ENCODE measurements at places on chromosomes 3 and 15.

DNA sequence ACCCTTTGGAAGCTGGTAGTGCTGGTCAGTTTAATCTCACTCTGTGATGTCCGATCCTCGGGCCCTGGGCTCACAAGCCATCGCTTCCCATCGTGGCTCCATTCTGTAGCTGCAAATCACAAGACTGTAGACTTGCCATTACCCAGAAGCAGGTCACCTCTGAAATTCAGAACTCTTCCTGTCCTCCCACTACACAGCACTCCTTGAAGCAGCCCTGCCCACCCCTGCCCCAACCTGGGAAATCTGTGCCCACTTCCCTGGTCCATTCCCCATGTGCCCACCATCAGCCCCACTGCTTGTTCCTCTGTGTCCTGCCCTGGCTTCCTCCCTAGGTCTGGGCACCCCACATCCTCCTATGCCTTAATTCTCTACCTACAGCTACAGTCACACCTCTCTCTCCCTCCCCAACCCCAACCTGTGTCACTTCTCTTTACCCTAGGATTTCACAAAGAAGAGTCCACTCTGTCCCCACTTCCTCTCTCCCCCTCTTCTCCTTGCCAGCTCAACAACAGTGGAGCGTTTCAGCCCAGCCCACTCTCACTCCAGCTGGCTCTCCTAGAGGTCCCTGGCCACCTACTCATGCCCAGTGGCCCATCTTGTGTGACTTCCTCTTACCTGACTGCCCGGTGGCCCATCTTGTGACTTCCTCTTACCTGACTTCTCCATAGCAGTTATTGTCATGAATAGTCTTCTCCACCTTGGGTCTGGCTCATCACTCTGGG is 8.3 kb downstream of the ZNF710 start:
- DNase-seq: no peak

- peak; percentile 66 for DNase-seq
These were observed 9.5 kb downstream of the EDEM1 start for GRCh38 chr3:5197022-5197421.

GRCh38 chr3:66425576-66426114 is 75.2 kb downstream of the LRIG1 start:
- DNase-seq: no peak

DNA sequence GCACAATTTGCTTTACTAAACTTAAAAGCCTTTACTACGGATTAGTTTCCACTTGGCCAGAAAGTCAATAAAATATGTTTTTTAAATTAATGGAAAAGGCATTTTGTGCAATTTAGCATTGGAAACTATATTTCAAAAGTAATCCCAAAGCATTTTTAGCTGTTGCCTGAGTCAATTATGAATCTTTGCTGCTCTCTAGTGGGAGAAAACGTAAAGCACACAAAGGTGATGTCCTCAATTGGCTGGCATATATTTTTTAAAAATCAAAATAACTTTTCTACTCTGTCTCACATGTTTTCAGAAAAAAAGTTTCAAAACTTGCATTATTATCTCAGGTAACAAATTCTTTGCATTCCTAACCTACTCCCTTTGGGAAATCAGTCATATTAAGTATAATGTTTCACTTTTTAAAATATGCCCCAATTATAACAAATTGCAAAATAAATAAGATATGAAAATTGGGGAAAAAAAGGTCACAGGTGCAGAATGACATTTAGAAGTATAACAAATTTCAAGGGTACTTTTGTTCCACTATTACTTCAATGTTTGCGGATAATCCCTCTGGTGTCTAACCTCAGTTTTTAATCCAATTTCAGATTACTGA is 47.2 kb upstream of the TEX55 start:
- peak; percentile 59 for DNase-seq

GRCh38 chr3:57078635-57079473 is 18.4 kb downstream of the SPATA12 start:
- DNase-seq: no peak

DNA sequence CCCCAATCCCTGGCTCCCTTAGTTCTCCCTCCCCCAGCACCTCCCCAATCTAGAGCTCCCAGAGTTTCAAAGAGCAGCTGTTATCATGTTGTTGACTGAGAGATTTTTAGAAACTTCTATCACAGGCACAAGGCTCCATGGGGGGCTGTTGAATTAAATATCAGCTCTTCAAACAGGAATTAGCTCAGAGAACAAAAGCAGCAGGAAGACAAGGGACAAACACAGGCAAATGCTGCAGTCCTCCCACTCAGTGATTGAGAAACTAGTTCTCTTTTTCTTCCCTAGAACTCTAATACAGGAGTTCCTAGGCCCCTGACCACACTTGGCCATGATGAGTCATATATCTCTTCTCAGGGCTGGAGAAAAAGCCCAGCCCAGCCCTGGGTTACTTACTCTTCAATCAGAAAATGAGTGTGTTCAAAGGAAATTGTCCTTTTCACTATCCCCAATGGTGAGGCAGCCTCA is 262.1 kb downstream of the IGSF11 start:
- DNase-seq: no peak

DNA sequence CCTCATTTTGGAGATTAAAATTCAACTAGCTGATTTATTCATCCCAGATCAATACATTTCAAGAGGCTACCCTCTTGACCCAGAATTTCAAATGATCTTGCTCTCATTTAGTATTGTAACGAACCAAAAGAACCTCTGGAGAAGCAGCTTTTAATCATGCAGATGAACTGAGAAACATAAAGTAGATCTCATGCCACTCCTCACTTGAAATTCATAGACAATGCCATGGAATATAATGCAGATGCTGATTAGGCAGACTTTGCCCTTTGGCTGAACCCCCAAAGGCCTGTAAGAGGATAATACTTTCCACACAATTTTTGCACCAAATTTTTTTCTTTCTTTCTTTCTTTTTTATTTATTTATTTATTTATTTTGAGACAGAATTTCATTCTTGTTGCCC is 358.3 kb downstream of the NEK10 start:
- DNase-seq: no peak

DNA sequence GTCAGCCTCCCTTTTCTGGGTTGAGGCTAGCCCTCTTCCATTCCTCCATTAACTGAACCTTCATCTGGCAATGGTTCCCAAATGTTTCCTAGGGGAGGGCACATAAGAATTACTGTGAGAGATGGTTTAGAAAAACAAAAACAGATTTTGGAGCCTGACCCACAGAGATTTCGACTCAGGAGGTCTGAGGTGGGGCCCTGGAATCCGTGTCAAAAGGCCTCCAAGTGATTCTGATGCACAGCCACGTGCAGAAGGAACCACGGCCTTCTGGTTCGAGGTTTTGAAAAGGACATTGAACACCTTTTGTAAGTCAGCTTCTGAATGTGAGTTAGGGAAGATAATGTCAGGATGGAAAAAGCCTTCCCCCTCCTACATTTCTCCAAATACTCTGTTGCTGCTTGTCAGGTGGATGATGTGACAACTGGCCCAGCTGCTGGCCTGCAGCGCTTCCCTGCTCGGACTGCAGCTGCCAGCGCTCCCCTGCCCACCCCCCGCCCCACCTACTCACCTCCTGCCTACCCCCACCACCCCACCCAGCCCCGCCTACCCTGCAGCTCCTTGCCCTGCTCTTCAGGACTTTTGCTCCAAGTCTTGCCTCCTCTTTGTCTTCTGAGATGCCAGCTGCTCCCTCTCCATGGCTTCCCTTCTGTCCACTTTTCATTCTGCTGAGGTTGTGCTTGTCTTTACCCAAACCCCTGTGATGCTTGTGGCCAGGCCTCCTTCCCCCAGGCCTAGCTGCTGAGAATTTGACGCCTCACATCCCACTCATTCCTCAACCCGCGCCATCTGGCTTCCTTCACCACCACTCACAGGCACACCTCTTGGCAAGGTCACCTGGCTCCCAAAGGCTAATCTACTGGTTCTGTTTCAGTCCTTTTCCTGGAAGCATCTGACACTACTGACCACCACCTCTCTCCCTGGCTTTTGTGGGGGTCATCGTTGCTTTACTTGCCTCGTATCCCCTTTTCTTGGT is 6.6 kb downstream of the EHD4 start:
- peak; percentile 44 for DNase-seq

- peak; percentile 66 for DNase-seq
These were observed 265.2 kb upstream of the TLE3 start for GRCh38 chr15:70362886-70363285.

DNA sequence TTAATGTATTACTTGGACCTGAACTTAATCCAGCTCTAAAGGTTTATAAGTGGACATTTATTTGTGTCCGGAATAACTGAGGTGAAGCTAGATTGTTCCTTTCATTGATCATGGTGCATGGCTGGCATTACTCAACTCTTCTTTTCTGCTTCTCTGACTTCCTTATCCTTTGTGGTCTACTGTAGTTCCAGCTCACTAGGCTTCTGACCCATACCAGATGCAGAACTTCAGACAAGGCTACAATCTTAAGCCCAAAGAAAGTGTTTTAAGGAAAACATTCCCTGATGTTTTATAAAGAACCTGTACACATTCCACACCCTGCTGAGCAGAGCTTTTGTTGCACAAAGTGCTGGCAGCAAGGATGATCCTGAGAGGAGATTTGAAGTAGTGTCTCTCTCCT is 250.8 kb upstream of the TGFBR2 start:
- no peak for DNase-seq

- no peak for DNase-seq
These were observed 8.0 kb downstream of the LRRK1 start for GRCh38 chr15:100926971-100927756.

GRCh38 chr15:84946772-84947489 is 34.7 kb upstream of the PDE8A start:
- no peak for DNase-seq

- peak; percentile 7 for DNase-seq
These were observed 118.7 kb downstream of the PDE8A start for GRCh38 chr15:85100186-85100937.

- DNase-seq: no peak
These were observed 307.4 kb upstream of the NR2F2 start for GRCh38 chr15:96023081-96023480.

GRCh38 chr15:27679731-27680471 is 419.2 kb downstream of the OCA2 start:
- no peak for DNase-seq

- DNase-seq: peak; percentile 86
These were observed 14.1 kb upstream of the APOD start for GRCh38 chr3:195597848-195598247.

- DNase-seq: no peak
These were observed 627.3 kb downstream of the PLOD2 start for GRCh38 chr3:145533696-145534095.

- no peak for DNase-seq
These were observed 139.2 kb upstream of the MANF start for GRCh38 chr3:51245867-51246266.

- DNase-seq: peak; percentile 48
These were observed 73.0 kb downstream of the KLF13 start for GRCh38 chr15:31399544-31400171.

DNA sequence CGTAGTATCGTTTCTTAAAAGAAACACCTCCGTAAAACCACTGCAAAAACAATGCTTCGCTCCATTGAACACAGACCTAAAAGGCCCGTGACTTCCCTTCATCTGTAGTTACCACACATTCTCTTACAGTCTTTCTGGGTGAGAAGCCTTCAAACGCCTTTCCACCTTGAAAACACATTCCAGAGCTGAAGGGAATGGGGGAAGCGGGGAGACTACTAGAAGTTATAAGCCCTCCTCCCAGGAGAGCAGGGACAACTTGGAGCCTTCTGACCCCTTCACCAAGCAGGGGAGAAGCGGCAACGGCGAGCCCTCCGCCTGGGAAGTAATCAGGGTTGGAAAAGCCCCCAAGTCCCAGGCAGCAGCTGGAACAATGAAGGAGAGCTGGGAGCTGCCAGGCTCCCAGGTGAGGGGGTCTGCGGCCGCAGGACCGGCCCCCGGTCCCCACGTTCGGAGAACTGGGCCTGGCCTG is 461 bp downstream of the SECISBP2L start:
- peak; percentile 32 for DNase-seq

DNA sequence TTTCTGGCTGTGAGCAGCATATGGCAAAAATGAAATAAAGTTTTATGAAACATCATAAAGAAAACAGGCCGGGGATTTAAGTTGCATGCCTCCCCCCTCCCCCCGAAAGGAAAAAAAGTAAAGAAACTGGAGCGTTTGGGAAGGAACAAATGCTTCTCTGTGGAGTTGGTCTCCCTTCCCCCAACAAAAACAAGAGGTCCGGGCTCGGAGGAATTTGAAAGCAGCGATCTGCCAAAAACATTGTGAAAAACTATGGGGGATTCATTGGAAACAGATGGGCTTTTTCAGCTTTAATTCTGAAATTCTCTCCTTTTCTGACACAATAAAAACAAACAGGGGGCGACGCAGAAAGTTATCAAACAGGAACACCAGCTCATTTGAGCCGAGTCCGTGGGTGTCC is 17.0 kb downstream of the RGMA start:
- DNase-seq: peak; percentile 50

GRCh38 chr3:177721864-177722785 is 524.8 kb upstream of the TBL1XR1 start:
- no peak for DNase-seq

DNA sequence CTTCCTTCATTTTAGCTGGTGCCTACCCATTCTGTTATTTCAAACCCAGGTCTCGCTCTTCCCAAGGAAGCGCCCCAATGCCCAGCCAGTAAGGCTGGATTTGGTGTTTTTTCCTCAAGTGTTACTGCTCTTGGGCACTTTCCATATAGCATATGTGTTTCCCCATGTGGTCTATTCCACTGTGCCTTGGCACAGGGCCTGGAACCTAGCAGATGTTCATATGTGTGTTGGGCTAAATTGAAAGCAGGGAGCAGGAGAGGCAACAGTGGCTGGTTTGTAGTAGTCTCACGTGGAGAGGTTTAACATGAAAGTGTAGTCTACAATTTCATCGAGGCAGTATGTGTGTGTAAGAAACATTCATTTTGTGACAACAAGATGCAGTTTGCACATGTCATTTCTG is 48.2 kb upstream of the TEX264 start:
- peak; percentile 22 for DNase-seq

GRCh38 chr15:51342227-51342999 is 958 bp downstream of the GLDN start:
- DNase-seq: no peak

DNA sequence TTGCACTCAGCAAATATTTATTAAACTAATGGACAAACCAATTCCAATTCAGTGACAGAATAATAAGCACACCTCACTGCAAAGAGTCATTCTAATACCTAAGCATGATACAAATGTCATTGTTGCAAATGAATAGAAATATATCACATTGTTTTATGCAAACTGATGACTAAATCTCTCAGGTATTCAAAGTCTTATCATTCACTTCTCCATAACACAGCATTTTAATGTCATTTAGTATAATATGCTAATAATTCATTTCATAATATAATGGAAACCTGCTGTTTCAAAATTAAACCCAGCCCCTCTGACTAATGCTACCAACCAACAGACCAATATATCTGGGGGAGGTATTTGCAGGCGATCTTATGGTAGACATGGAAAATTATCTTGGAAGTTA is 71.8 kb downstream of the FGF7 start:
- no peak for DNase-seq

- DNase-seq: peak; percentile 50
These were observed 194.6 kb upstream of the TPM1 start for GRCh38 chr15:62847900-62848489.

- DNase-seq: peak; percentile 91
These were observed 58.3 kb upstream of the TRAK1 start for GRCh38 chr3:42032693-42033349.

GRCh38 chr3:108736821-108737220 is 20.4 kb downstream of the RETNLB start:
- no peak for DNase-seq

- DNase-seq: no peak
These were observed 465.2 kb downstream of the IL5RA start for GRCh38 chr3:2645001-2645400.

GRCh38 chr15:52351206-52351908 is 55.8 kb upstream of the MYO5C start:
- DNase-seq: peak; percentile 66

- peak; percentile 82 for DNase-seq
These were observed 22.3 kb downstream of the CFAP92 start for GRCh38 chr3:128971421-128972100.

Measured in cardiac fibroblast (primary cell).